ENCODE measurements at places on chromosomes 16 and 17. TPM values are rescaled to one million over a fixed set of nuclear protein-coding genes. Genes with fewer than 3 reads are reported as not detected.

The CDH11 gene
- total RNA-seq: 44.9 TPM

The CA4 gene
- 25.3 TPM for total RNA-seq

DNA sequence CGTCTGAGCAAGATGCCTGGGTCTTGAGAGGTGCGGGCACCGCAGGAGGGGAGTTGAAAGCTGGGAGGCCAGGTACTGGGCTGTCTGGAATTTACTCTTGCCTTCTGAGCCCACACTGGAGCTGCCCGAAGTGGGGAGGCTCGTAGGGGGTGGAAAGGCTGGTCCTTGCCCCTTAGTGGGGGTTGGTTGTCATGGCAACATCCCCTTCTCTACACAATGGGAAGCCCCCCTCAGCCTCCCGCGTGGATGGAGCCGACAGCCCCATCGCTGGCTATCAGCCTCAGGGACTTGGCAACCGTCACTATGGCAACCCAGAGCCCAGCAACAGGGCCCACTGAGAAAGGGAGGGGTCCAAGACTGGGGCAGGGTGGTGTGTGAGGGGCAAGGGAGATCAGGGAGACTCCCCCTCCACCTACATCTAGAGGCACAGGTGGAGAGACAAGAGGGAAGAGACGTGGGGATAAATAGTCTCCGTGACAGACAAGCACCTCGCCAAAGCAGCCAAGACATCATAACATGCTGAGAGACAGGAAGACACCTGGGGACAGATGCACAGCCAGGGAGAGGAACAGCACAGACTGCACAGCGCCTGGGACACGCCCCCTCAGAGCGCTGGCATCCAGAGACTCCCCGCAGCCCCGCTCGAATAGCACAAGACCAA is 5.3 kb upstream of the DNAH2 start:
- no peaks in the 10 kb centered on the region for H3K4me1 ChIP-seq
- H3K27ac ChIP-seq: no peak overlapping the region
- H3K27me3 ChIP-seq: no peaks in the 10 kb centered on the region
- H3K4me3 ChIP-seq: no peak overlapping the region
- no peaks in the 10 kb centered on the region for H3K36me3 ChIP-seq

DNA sequence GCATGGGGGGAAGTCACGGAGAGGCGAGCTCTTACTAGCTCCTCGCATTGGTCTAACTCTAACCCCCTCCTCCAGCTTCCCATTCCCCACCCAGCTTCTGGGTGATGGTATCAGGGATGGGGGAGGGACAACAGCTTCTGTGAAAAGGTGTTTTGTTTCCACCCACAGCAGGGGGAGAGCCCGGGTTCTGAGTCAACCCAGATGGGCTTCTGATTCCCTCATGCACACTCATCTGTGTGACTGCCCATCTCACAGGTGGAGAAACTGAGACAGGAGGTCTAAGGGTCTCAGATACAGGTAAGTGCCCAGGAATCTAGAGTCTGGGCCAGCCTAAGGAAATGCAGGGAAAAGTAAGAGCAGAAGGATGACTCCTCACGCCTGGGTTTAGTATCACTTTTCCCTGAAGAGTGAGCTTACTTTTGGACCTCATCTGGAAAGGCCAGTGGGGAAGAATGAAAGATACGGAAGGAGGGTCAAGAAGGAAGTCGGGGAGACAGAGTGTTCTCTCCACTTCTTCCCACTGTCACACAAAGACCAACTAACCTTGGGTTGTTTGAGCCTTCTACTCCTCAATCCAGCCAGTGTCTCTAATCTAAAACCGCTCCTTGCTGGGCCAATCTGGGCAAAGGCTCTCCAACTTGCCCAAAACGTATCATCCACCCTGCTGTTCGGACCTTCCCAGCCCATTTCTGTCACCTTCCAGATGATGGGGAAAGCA is 3.1 kb upstream of the TLCD2 start:
- no peaks in the 10 kb centered on the region for H3K27me3 ChIP-seq
- DNase-seq: no peak
- peak overlapping the region; percentile 66 for H3K4me3 ChIP-seq
- H3K27ac ChIP-seq: peak overlapping the region; percentile 95

- no peak for DNase-seq
- no peaks in the 10 kb centered on the region for H3K36me3 ChIP-seq
- H3K27me3 ChIP-seq: no peaks in the 10 kb centered on the region
- H3K4me3 ChIP-seq: no peak overlapping the region
- H3K4me1 ChIP-seq: no peaks in the 10 kb centered on the region
- no peak overlapping the region for H3K27ac ChIP-seq
Measured at GRCh38 chr17:80817861-80818260, 173.8 kb upstream of the CHMP6 start.

The HOXB4 gene
- 22.6 TPM for total RNA-seq
